Anterior cingulate cortex (tissue), 58 donors: ENCODE measurements at places on chromosomes 12 and 14.

DNA sequence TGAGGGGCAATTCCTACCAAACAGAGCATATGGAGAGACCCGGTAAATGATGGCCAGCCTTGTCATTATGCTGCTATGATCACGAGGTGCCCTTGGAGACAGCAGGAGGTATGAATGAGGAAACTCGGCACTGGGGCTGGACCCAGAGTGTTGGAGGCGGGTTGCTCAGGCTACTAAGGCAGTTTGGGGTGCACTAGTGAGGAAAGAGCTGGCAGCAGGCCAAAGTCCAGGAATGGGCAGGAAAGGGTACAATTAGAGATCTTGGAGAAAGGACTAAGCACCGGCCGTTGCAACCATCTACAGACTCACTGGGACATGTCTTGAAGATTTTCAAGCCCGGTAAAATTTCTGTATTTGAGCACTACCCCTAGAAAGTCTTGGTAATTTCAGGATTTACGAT, 54.3 kb downstream of the CD9 start:
- no peak for DNase-seq

DNA sequence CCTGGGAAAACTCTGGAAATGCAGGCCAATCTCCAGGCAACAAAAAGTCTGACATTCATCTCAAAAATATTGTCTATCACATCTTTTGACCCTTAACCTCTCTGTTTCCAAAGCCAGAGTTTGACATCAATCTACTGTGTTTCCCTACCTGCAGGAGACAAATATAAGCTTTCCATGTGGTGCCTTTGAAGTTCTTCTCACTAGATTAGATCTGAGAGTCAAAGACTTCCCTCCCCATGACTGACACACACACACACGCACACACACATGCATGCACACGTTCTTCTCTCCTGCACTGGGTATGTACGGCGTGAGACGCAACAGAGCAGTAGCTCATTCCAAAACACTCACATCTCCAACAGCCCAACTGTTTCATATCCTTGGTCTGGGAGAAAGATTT, 8.1 kb upstream of the ITPR2 start:
- no peak for DNase-seq

DNA sequence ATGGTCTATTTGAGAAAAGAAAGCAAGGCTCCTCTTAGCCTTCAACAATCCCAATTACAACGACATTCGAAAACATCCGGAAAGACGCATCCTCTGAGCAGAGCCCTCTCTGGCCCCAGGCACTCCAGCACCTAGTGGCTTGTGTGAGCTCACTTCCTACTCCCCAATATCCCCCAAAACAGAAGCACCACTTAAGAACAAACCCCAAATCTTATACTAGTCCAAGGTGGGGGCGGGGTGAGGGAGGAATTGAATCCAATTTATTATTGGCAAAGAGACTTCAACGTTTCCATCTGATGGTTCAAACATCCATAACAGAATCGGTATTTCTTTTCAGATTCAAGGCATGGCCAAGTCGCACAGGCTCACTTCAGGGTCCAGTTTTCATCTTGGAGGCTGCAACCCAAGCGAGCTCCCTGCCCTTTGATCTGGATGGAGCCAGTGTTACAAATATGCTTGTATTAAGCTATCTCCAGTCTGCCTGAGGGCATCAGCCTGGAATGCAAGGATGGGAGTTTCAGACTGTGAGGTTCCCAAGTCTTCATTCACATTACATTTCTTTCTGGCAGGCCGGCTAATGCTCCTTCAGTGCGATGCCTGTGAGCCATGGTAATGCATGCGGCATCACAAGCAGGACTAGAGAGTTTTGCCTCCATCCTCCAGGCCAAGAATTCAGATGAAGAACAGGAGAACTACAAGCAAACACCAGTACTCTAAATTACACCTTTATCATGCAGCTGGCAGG, 132.5 kb upstream of the FOXN3 start:
- no peak for DNase-seq

DNA sequence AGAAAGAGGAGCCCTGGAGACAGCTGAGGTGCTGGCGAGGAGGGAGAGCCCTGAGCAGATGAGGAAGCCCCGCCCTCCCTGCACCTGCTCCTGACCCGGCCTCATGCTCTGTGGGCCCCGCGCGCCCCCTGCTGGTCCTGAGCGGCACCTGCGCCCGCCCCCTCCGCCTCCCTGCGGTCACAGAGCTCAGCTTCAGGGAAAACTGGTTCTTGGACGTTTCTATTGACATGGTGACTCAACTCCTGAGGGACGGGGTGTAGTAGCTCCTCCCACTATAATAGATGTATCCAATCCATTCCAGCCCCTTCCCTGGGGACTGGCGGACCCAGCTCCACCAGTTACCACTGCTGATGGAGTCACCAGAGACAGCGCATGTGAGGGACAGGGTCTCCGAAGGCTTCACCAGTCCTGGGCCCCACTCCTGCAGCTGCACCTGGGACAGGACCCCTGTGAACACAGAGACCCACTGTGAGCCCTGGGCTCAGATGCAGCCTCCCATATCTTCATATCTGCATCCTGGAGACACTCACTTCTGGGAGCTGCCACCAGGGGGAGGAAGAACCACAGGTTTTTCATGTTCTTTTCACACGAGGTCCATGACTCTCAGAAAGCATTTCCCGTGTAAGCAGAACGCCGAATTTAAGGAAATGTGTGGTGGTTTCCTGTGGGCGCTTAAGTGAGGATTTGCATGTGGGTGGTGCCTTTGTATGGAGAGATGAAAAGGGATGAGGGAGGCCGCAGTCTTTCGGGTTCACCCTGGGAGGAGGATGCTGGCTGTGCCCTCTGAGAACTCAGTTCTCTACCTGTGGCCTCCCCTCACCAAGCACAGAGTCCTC, 1346.4 kb downstream of the TMEM121 start:
- no peak for DNase-seq

DNA sequence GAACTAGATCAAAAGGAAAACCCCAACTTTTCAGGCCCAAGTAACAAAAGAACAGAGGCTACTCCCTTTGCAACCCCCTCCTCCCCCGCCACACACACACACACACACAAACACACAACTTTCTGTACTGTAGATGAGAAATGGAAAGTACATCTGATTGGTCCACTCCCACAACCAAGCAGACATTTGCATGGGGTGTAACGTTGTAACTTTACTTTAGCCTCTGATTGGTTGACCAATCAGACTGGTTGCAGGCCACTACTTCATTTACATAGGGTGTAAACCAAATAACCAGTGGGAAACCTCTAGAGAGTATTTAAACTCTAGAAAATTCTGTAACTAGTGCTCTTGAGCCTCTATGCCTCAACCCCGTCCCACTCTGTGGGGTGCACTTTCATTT, 425.5 kb downstream of the GXYLT1 start:
- DNase-seq: no peak

DNA sequence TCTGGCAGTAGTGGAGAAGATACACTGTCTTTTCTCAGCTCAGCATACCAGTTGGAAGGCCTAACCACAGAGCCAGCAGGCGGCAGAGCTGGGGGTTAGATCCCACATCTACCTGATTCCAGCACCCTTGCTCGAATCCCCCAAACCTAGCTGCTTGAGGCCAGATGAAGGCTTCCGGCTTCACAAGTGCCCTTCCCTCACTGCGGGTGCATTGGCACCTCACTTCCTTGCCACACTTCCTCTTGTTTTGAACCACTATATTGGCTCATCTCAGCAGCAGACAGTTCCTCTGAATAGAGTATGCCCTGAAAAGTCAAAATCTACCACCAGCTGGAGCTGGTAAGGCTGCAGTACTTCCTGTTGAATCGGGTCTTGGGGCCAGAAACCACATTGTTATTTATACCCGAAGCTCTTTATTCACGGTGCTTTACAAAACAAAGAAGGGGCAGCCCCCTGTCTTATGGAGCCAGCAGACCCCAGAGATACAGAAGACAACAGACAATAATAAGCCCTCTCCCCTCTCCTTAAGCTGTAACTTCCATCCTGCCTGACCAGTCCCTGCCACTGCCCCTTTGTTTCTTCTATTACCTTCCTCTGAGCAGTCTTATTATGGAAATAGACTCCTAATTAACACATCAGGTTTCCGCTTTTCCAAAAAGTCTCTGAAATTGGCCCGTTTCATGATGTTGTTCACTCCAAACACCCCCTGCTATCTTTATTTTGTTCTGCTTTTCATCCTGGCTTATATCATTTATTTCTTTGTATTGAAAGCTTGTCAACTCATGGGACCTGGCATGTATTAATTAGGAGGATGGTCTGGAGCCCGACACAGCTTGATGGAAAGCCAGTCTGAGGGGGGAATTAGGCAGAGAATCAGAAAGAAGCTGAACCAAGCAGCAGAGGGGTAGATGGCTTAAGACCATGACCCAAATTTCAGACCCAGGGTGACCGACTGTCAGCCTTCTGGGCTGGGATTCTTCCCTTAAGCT, 233.5 kb downstream of the EFCAB11 start:
- DNase-seq: no peak

DNA sequence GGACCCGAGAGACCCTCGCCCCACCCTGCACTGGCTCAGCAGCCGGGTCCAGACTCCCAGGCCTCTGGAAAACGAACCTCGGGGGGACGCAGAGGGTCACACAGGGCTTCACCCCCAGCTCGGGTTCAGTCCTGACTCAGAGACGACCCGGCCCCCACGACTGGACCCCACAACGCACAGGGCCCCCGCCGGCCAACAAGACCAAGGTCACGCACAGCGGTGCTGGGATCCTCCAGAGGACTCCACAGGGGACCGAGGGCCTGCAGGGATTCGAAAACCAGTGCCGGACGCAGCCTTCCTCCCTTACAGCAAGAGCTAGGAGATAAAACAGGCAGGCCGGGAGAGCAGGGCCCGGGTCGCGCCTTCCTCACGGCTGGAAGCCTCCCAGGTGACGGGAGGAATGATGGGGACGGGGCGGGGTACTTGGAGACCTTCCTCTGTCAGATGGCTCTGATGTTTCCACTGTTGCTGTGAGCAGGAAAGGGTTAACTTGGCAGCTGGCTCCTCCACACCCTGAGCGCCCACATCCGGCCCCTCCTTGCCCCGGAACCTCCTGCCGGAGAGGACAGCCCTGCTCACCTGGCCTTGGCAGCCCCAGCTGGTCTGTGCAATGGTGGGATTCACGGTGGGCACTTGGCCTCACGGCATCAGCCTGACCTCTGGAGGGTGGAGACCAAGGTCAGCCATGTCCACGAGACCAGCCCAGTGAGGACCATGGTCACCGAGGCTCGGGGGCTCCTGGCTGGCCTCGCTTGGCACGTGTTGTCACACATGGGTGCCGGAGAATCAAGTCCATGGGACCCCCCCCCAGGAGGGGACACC, 46.2 kb downstream of the GALNT9 start:
- DNase-seq: no peak

DNA sequence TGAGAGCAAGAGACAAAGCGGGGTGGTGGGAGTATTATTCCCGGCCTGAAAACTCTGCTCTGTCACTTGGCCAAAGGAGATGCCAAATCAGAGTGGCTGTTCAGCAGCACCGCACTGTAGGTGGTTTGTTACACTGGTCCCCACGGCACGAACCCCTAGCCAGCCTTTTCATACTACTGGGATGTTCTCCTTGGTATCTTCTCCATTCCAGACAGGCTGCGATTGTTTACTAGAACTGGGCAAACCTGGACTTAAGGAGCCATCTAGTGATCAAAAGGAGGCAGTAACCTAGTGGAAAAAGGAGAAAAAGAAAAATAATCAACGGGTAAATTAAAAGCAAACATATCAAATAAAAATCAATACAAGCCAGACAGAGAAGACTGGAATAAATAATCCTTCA, 58.9 kb upstream of the TMTC2 start:
- no peak for DNase-seq
